ENCODE measurements at places on chromosomes 3 and 15.

GRCh38 chr15:36782681-36783080, 203.3 kb downstream of the CDIN1 start:
- no peak for DNase-seq

DNA sequence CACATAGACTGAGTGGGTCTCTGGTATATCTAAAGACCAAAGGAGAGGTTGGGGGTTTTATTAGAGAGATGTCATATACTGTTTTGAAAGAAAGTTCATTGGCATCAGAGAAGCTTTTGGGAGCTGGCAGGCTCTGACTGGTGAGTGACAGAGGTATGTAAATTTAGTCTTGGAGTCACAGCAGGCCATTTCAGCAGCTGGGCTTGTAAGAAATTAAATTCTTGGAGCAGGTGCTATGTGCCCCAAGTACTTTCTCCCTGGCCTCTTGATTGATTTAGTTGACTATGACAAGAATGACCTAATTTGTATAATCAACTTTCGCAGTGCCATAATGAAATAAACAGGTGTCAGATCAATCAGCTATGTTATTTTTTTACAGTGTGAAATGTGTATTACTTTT, 47.8 kb upstream of the CDAN1 start:
- no peak for DNase-seq

DNA sequence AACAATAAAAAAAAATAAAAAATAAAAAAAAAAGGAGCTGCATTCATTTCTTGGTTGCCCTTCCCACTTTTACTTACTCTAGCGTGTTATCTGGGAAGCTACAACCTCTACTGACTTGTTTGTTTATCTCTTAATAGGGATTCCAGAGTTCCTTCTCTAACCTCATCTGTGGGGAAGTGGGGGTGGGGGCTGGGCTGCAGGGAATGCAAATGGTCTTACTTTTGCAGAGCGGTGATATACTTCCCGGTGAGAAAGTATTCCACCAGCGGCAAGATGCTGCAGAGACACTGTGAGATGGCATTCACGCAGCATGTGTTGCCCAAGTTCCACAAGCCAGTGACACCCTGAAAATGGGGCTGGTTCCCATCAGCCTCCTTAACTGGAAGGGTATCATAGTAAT, 2.1 kb downstream of the USP50 start:
- DNase-seq, result no peak

GRCh38 chr3:56980798-56981390, 79.6 kb upstream of the SPATA12 start:
- DNase-seq, result no peak

- DNase-seq, result no peak
Observed at GRCh38 chr3:142497729-142498128, 49.9 kb upstream of the XRN1 start.

DNA sequence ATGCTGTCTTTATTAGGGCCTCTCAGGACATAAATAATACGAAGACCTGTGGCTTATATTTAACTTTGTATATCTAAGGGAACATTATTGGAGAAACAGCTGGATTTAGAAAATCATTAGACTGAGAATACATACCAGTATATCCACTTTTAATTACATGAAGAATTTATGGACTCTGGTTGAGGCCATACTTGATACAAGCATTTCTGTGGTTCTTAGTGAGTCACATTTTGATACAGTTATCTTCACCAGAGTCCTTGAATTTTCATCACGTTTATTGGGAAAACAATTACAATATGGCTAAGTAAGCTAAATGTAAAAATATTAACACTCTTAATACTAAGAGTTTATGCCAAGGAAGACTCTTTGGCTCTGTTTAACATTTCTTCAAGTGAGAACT, 9.9 kb downstream of the KIF23 start:
- no peak for DNase-seq

DNA sequence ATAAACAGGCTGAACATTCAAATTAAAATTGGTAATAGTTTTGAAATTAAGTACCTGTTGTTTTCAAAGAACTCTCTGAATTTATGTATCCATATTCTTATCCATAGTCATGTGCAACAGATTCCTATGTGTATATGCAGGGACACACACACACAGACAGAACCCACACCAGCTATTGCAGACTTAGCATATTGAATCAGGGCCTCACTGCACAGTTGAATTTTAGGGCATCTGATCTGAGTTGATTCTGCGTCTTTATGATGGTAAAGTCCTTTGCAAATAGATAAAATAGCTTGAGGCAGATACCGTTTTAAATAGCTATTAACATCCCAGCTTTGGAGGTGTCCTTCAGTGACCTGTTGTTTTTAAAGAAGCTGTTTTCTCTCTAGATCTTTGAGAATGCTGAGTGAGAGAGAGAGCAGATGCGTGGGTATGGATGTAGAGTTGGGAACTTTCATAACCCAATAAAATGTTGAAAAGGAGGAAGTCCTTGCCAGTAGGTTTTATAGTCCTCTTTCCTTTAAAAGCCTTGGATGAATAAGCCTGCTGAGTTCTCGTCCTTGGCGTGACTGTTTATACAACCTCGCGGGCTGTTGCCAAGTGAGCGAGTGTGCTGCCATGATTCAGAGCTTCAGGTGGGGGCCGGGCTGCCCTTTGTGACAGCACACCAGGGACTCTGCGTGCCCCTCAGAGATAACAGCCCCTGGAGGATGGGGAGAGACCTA, 18.3 kb downstream of the MYZAP start:
- no peak for DNase-seq

- no peak for DNase-seq
Observed at GRCh38 chr15:40090774-40091455, 17.8 kb downstream of the BMF start.

DNA sequence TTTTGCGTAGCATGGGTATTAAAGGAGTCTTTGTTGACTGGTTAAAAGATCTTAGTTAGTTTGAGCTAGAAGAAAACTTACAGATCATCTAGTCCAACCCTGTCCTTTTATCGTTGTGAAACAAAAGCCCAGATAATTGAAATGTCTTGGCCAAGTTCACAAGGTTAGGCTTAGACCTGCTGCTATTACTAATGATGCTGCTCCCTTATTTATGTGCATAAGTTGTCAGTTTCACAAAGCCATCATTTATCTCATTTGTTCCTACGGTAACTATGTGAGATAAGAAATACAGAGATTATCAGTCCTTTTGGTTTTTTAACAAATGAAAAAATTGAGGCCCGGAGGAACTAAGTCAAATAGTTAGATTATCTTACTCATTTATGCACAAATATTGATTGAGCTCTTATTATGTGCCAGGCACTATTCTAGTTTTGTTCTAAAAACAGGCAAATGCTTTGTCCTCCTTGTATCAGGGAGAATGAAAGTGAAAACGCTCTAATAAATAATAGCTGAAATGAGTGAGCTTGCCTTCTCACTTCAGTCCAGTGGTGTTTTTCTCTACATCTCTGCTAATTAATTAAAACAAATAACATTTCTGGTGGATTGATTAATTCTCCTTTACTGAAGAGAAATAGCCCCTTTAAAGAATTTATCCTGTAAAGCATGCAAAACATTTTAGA, 49.1 kb upstream of the TPRG1 start:
- DNase-seq, result no peak

- DNase-seq, result no peak
Observed at GRCh38 chr3:65174713-65175112, 486.9 kb upstream of the ADAMTS9 start.

DNA sequence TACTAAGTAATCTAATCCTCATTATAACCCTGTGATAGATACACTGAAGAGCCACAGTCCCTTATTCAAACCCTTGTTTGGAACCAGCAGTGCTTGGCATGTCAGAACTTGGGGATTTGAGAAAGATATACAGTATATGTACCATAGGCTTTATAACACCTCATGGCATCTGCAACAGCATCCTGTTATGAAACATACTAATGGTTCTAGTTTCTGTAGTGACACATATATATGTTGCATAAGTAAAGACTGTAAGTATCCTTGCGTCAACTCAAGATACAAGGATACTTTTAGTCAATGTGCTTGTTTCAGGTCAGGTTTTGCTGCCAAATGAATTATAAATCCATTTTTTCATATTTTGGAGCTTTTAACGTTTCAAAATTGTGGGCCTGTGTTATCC, 58.5 kb downstream of the CCNL1 start:
- DNase-seq, result no peak

- no peak for DNase-seq
Observed at GRCh38 chr3:135862361-135862760, 103.2 kb upstream of the PPP2R3A start.

GRCh38 chr3:188166441-188166840, 12.5 kb downstream of the LPP start:
- no peak for DNase-seq

GRCh38 chr3:193962986-193963685, 172.8 kb upstream of the HES1 start:
- DNase-seq, result no peak

GRCh38 chr15:66039117-66039871, 170.0 kb downstream of the RAB11A start:
- no peak for DNase-seq

- DNase-seq, result no peak
Observed at GRCh38 chr15:73231661-73232419, 136.9 kb downstream of the HCN4 start.

DNA sequence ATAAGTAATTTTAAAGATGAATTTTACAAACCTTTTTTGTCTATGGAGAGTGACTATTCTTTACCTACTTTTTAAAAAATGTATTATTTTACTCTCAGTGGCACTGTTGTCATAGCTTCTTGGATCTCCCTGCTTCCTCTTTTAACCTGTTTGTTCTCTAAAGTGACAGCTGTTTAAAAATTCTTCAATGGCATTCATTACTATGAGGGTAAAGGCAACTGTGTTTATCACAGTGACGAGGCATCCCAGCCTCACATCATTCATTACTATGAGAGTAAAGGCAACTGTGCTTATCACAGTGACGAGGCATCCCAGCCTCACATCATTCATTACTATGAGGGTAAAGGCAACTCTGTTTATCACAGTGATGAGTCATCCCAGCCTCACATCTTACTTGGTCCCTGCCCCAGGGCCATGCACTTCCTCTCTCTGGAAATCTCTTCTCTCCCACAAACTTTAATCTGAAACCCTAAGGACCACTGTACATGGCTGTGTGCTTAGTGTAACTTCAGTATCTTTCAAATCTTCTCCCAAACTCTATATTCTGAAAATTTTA, 101.7 kb upstream of the ZNF717 start:
- DNase-seq, result no peak

DNA sequence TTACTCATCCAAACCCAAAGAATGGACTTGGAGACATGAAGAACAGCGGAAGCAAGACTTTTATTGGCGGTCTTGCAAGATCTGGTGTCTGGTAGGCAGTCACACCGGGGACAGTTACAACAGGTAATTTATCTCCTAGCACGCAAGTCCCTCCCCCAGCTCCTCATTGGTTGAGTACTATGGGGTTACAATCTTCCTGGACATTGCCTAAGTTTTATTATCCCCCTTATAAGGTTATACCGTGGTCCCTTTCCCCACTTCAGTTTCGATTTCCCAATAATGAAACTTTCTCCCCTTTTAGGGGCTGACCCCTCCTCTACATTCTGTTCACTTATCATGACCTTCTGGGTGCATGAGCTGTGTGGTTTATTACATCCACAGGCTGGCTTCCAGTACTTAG, 18.7 kb downstream of the ARL8B start:
- DNase-seq, result no peak

DNA sequence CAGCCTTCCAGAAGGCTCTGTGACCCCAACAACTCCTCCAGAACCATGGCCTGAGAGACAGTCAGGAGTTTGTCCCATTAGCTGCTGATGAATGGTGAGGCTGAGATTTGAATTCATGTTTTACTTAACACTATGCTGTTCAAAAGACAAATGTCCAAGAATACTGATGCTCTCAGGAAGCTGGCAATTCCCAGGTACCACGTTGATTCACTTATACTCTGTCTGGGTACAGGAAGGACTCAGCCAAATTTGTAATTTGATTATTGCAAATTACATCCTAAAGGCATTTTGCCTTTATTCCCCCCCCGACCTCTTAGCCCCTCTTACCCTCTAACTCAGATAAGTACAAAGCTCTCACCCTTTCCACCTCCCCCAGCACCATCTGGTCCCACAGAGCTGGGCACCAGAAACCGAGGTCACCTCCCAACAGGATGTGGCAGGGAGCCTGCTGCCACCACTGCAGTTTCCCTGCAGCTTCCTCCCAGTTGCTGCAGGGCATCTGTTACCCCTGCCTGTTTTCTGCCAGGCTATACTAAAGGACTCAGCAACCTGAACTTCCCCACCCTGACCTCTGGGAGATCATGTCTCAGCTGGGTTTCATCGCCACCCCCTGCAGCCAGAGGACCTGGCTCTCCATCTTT, 33.6 kb downstream of the EAF1 start:
- no peak for DNase-seq

DNA sequence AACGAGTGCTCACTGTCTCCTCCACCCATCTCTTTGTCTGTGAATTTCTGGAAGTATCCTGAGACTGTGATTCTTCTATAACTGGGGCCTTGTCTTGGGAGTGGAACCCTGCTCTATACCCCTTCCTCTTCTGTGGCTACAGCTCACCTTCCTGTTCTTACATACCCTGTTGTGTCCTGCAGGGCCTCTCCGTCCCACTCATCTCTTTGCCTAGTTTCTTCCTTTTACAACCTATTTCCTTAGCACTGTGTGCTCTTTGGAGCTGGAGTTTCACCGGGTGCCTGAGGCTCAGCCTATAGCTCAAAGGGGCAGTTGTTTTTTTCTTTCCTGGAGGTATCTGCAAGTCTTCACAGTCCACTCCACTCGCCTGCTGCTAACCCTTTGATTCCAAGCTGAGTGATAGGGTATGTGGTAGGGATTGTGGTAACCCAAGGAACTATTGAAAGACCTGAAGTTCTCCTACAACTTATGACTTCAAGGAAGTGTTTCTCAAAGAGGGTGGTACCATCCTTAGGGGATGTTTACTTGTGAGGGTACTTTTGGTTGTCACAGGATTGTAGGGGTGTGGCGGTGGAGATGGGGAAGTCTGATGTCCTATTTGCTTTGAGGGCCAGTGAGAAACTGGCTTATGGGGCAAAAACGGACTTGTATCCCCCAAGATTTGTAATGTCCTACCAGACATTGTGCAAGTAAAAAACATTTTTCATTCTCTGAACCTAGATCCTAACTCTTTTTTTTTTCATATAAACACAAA, 66.6 kb upstream of the ARL8B start:
- no peak for DNase-seq

DNA sequence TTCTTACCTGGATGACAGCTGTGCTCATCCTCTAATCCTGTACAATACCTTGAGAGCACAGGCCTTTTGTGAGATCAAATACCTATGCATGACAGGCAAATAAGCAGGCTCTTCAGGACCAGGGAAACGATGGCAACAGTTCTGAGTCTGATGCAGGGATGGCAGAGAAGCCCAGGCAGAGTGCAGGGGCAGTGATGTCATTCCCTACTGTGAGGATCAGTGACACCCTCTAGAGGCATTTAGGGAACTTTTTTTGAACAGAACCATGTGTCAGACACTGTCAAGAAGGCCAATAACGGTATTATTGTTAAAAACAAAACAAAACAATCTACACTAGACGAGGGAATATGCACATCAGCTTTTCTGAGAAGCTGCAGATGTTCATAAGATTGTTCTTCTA, 314.8 kb upstream of the CTDSPL start:
- DNase-seq, result no peak

- no peak for DNase-seq
Observed at GRCh38 chr3:72224804-72225509, 440.0 kb upstream of the PROK2 start.

All from stimulated activated naive CD4-positive, alpha-beta T cell (primary cell).